ENCODE measurements at places on chromosomes 1 and 21.

DNA sequence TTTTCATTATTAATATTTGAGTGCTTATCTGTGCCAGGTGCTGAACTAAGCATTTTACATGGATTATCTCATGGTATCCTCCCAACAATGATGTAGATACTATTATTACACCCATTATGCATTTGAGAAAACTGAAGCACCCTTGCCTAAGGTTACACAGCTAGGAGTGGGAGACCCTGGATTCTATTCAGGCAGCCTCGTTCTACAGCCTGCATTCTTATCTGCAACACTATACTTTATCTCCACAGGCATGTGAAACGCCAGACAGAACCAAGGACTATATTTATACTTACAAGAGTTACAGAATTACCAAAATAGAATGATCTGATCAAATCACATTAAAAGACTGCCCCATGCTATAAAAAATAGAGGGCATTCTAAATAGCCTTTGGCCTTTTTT, 22.4 kb downstream of the LPAR3 start:
- no peak for DNase-seq

DNA sequence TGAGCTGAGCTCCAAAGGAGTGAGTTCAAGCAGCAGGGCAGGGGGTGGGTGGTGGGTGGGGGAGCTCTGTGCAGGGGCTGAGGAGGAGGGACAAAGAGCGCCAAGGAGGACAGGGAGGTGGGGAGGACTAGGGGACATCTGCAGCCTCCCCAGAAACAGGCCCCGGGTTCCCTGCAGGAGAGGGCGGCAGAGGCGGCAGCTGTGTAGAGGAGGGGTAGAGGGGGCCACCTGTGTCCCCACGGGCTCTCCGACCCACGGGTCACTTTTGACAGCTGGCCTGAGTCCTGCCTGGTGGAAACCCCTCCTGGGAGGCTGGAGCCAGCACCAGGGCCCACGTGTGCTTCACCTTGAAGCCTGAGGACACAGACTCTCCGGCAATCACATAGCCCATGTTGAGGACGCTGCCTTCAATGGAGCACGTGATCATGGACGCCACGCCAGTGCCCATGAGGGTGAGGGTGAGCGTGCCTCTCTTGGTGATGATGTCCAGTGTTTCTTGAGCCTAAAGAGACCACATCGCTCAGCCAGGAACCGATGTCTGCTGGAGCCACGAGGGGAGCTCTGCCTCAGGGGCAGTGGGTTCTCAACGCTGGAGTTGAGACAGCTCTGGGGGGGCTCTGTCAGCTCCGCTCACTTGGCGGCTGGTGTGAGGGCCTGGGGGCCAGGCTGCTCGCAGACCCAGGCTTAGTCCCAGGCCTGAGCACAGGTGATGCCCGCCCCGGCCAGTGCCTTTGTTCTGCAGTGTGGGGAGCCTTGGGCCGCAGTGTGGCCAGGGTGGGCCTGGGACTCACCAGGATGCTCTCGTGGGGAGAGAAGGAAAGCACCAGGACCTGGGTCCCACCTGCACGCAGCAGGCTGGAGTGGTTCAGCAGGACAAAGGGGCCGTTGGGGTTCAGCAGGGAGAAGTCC, 6.6 kb upstream of the TMEM52 start:
- no peak for DNase-seq

DNA sequence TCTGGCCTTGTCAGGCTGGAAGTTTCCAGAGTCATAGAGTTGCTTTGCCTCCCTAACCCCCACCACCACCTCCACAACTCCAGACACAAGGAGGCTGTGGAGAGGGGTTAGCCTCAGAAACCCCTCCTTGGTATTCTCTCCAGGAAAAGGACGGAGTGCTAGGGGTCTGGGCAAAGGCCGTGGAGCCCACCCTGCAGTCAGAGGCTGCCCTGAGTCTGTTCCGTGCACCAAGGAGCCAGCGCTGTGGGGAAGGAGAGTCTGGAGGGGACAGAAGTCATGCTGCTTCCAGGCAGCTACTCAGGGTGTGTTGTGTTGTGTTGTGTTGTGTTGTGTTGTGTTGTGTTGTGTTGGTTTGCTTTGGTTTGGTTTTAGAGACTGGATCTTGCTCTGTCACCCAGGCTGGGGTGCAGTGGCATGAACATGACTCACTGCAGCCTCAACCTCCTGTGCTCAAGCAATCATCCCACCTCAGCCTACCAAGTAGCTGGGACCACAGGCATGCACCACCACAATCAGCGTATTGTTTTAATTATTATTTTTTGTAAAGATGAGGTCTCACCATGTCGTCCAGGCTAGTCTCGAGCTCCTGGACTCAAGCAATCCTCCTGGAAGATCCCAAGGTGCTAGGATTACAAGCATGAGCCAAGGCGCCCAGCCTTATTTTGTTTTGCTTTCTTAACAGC, 122.2 kb upstream of the TMEM51 start:
- DNase-seq = no peak

DNA sequence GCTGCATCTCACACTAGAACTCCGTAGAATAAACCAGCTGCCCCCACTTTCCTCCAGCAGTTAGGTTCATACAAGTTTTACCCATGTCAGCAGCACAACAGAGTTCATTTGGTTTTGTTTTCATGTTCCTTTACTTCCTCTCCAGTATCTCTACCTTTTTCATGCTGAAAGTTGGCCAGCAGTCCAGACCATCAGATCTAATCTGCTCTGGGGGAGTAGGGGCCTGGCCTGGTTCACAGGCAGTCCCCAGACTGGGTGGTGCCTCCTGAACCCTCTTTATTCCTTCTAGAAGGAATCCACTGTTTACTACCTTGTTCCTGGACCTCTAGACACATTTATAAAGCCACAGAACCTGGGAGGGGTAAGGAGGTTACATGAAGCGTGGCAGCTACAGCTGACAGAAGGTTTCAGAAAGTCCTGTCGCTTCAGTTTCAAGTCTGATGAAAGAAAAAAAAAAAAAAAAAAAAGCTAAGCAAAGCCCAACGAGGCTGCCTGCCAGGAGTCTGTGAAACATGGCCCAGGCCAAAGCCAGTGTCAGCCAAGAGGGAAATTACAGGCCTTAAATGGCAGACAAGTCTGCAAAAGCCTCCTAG, 184.6 kb upstream of the JUN start:
- peak; percentile 11 for DNase-seq

GRCh38 chr1:190679983-190680382, 202.3 kb upstream of the BRINP3 start:
- DNase-seq = no peak

- DNase-seq = peak; percentile 53
These were observed 40.6 kb upstream of the CYP2J2 start for GRCh38 chr1:59967141-59967697.

GRCh38 chr1:184113251-184113650, 61.7 kb downstream of the TSEN15 start:
- DNase-seq = no peak
